ENCODE measurements at places on chromosomes 13 and 19. TPM values are rescaled to one million over a fixed set of nuclear protein-coding genes. Genes with fewer than 3 reads are reported as not detected.

DNA sequence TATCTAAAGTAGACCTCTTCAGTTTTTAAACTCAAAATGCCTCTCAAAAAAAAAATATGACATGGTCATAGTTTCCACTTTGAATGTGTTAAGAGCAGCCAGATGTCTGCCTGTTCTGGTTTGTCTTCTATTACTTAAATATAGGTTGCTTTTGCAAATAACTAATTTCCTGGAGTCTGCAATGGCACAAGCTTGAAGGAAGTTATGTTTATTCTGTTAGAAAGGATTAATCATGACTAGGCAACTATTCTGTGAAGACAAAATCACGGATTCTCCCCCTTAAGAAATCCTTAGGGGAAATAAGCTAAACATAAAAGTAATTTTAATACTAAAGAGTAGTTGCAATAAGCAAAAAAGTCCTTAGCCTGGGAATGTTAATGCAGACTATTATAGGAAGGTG, 26.3 kb downstream of the SKA3 start:
- no peak for DNase-seq

The IGFLR1 gene
- polyA plus RNA-seq = 6.2 TPM

DNA sequence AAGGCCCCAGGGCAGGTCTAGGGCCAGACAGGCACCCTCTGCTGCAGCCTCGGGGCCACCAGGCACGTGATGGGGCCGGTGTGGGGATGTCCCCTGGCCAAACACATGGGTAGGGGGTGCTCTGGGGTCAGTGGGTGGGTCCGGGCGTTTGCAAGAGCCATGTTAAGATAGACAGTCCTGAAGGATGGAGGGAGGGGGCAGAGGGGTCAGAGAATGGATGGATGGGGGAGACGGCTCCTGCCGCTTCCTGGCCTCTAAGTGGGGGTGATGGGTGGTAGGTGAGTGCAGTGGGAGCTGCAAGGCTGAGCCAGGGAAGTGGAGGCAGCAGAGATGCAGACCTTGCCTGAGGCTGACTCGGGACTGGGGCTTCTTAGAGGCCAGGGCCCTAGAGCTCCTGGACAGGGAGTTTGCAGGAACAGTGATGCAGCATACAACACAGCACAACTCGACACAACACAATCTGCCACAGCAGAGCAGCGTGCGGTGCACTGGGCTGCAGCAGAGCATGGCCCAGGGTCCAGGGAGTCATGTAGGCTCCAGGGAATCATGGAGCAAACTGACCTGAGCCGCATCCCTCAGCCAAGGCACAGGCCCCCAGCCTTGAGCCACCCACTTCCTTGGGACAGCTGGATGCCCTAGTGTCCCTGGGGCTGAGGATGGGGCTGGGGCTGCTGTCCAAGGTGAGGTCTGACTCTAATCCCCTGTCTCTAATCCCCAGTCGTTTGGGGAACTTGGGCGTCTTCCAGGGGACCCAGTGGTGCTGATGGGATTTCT, 97.5 kb downstream of the SCGB2B2 start:
- no peak for DNase-seq

GRCh38 chr13:46051968-46052318, 603 bp downstream of the ZC3H13 start:
- DNase-seq = no peak

GRCh38 chr19:30223866-30224688, 148.1 kb upstream of the ZNF536 start:
- DNase-seq = no peak

DNA sequence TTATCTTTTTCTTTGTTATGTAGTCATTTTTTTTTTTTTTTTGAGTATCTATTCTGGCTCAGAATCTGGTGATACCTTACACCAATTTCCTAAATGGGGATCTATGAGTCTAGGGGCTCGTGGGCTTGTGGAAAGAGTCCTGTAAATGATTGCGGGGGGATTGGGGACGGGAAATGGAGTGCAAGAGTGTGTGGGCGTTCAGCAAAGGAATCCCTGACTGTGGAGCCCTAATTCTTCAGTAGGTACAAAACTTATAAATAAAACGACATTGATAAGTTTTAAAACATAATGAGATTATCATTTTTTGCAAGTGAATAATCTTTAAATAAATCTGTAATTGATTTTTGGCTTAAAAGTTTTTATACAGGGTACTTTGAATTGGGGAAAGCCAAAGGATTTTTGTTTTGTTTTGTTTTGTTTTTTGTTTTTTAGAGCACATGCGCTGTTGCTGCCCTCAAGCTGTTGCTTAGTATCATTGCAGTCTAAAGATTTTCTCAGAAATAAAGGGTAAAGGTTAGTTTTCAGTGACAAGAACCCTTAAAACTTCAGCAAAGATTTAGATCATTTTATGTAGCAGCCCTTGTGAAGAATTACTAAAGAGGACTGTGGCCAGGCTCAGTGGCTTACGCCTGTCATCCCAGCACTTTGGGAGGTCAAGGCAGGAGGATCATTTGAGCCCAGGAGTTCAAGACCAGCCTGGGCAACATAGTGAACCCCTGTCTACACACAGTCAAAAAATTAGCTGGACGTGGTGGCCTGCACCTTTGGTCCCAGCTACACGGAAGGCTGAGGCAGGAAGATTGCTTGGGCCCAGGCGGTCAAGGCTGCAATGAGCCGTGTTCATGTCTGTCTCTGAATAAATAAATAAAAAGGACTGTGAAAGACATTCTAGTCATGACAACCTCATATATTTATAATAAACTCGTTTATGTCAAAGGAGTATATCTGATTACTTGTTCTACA, 1.7 kb downstream of the ERCC5 start:
- no peak for DNase-seq

DNA sequence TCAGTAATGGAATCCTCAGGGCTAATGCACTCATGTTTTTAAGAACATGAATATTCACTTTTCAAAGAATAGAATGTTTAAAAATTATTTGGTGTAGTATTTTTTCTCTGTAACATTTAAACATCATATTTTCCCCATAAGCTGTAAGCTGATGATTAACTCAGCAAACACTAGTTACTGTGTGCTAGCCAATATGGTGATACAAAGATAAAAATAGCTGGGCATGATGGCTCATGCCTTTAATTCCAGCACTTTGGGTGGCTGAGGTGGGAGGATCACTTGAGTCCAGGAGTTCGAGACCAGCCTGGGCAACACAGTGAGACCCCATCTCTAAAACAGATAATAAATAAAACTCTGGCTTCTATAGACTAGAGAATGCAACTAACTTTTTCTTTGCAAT, 13.2 kb downstream of the RNF17 start:
- no peak for DNase-seq

The DNAAF3 gene
- polyA plus RNA-seq = 1.2 TPM

The NLRP11 gene
- polyA plus RNA-seq = not detected

DNA sequence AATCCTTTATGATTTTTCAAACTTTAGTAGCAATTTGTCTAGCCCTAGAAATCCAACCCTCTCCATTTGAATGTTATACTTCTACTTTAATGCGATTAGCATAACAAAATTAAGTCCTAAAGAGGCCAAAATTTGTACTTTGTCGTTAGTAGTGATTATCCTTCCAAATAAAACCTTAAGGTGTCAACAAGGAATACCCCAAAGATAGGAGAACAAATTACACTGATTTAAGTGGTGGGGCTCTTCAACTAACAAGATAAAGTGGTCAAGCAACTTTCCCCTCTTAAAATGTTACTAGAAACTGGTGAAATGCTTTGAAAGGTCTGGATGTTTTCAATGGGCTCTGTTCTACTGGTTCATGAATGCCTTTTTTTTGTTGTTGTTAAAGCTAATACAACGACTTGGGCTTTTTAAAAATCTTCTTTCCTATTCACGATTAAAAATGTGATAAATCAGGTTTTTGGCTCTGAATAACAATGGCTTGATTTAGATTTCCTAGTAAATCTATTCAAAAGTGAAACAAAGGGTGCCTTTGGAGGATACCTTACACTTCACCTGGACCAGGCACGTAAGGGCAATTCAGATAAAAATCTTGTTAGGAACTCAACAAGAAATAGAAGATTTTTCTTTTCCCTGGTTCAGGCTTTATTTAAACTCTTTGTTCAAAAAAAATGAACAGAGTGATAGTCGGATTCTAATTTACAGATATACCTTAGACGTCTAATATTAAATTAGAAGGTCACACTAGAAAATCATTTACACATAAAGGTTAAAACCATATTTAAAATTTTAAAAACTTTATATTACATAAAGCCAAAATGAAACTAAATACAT, 3.1 kb downstream of the SOX21 start:
- DNase-seq = no peak

- DNase-seq = no peak
These were observed 763.1 kb upstream of the SLITRK1 start for GRCh38 chr13:84645196-84646012.

The SPTBN4 gene
- 0.19 TPM for polyA plus RNA-seq

GRCh38 chr13:23516702-23517101, 53.5 kb upstream of the TNFRSF19 start:
- no peak for DNase-seq

The SIGLEC5 gene
- polyA plus RNA-seq = 0.35 TPM

DNA sequence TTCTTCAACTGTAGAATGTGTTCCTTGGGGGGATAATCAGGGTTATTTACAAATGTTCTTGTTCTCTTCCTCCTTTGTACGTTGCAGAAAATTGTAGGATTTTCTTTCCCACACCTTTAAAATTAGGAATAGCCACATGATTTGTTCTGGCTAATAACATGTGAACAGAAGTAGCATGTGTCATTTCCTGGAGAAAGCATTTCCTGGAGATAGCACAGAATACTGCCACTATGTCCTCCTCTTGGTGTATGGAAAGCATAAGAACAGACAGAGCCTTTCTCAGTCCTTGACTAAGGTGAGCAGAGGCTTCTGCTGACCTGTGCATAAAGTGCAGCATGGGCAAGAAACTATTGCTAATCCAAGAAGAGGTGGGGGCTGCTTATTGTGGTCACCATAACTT, 101.8 kb downstream of the FAM216B start:
- no peak for DNase-seq

GRCh38 chr13:44104969-44105368, 225.3 kb downstream of the LACC1 start:
- DNase-seq = no peak

- DNase-seq = no peak
These were observed 179.8 kb upstream of the NBEA start for GRCh38 chr13:34762312-34762711.

DNA sequence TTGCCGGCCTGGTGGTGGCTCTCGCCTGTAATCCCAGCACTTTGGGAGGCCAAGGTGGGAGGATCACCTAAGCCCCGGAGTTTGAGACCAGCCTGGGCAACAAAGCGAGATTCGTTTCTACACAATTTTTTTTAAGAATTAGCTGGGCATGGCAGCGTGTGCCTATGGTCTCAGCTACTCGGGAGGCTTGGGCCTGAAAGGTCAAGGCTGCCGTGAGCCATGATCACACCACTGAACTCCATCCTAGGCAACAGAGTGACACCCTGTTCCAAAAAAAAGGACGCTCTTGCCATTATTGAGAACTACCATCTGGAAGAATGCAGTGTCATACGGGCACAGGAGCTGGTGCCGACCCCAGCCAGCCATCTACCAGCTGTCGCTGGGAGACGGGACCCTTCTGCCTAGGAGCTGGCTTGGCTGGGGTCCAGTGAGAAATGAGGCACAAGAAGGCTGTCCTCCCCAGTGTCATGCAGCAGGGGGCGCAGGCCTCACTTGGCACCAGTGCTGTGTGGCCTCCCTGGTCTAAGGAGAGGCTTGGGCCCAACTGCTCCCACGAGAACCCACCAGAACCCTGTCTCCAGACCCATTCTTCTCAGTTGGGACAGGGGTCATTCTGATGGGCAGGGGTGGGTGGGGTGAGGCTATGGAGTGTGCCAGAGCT, 12.2 kb upstream of the RELB start:
- DNase-seq = no peak

The FXYD5 gene
- polyA plus RNA-seq = 22.3 TPM

- peak; percentile 16 for DNase-seq
These were observed 1651.9 kb upstream of the MIR17HG start for GRCh38 chr13:89695343-89696257.

- DNase-seq = no peak
These were observed 391.9 kb downstream of the COG6 start for GRCh38 chr13:40047322-40047771.

GRCh38 chr19:23949611-23950010, 34.9 kb downstream of the ZNF726 start:
- DNase-seq = no peak

DNA sequence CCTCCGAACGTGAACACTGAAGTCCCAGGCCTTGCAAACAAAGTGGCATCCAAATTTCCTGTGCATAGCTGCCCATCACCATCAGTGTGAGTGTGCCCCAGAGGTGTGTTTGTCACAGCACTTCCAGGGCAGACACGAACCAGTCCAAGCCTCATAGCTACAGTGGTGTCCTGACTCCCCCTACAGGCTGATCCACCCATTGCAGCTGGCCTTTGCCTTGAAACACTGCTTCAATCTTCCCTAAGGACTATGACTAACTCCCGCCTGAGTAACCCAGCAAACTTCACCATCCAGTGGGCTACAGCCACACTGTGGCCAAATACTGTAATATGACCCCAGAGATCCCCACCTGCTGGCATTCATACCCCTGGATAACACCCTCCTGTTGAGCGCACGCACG, 3.9 kb downstream of the ZNF266 start:
- no peak for DNase-seq

GRCh38 chr13:57629821-57630235, 1.7 kb upstream of the PCDH17 start:
- DNase-seq = peak; percentile 95

DNA sequence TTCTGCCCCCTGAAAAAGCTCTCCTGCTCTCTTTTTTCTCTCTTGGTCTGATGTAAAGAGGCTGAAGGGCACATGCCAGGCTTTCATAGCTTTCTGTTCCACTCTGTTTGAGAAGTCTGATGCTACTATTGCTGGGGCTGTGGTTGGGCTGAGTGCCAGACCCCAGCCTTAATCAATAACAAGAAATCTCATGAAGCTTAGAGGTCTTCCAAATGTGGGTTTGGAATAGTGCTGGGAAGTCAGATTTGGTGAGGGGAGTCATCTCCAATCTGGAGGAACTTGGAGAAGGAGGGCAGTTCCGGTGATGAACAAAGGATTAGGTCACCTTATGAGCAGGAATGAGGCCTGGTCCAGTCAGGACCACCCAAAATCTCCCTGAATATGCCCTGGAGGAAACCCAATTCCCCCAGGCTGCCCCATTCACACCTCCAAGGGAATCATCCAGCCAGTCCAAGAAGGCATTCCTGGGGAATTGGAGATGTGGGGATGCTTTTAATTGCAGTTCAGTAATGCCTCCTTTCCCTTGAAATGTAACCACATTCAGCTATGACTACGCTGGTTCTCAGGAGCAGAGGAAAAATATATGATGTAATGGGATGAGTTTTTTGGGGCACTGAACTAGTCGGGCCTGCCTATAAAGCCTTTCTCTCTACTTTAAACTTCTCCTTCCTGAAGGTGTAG, 102.0 kb downstream of the STARD13 start:
- no peak for DNase-seq

The DACT3 gene
- 13.0 TPM for polyA plus RNA-seq

DNA sequence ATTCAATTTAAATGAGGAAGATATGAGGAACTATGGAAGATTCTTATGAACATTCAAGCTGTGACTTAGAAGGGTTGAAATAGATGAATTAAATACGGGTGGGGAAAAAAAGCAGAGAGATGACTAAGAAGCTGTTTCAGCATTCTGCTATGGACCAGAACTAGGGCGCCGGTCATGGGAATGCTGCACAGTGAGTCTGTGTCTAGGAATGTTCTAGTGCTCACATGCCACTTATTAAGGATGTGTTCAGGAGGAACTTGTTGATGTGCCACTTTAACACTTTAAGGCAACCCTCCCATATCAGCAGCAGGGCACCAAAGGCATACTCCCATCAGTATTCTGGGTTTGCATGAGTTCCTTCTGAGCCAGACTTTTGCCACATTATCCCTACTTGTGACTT, 152.1 kb downstream of the POSTN start:
- no peak for DNase-seq

- DNase-seq = no peak
These were observed 38.0 kb downstream of the TPT1 start for GRCh38 chr13:45303026-45303425.

The ABCC4 gene
- 3.1 TPM for polyA plus RNA-seq
